NCI-H446 (cell line): ENCODE measurements at places on chromosomes 2 and 18.

DNA sequence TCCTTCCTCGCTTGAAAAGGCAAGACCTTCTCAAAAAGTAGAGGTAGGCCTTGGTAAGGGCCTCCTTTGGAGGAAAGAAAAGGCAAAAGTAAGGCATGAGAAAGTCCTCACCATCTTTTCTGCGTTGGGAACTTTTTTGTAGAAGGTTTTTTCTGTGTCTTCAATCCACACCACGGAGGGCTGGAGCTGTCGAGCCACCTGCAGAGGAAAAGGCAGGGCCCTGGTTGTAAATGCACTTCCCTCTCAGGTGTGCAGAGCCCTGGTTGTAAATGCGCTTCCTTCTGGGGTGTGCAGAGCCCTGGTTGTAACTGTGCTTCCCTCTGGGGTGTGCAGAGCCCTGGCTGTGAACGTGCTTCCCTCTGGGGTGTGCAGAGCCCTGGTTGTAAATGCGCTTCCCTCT lies 80.2 kb upstream of the ASB18 start:
- no peak for DNase-seq

- DNase-seq: no peak
Measured at GRCh38 chr2:69742322-69742952, 503 bp downstream of the ANXA4 start.

- no peak for DNase-seq
Measured at GRCh38 chr18:79875931-79876461, 75.5 kb downstream of the SLC66A2 start.

GRCh38 chr2:112728029-112728362 lies 7.2 kb downstream of the NT5DC4 start:
- no peak for DNase-seq

DNA sequence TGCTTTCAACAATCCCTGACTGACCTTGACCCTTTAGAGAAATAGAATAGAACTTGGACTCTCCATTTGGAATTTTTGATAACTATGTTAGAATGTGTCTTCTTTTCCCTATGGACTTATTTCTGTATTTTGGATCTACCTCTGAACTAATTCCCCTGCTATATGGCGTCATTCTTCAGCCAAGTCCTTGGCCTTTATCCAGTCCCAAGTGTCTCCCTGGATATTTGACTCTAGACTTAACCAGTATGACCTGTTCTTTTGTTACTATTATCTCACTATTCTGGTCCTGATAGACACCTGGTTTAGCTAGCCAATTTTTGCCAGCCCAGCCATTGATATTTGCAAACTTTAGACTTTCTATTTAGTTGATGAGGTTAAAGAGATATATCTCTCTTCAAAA lies 186.8 kb downstream of the KCNS3 start:
- no peak for DNase-seq
